CD4-positive, alpha-beta memory T cell (primary cell): ENCODE measurements at places on chromosomes 13 and 19.

DNA sequence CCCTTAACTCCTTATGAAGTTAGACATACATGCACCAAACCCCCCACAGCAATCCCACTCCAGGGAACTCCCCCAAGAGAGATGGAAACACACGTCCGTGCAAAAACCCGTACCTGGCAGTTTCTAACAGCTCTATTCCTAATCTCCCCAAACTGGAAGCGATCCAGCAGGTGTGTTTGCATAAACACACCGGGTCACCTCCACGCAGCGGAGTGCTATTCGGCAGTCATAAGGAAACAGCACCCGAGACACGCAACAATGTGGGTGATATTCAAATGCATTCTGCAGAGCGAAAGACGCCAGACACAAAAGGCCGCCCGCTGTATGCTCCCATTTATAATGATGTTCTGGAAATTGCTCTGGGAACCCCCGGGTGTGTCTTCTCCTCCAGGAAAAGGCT, 6.8 kb upstream of the ZNRF4 start:
- DNase-seq = no peak

DNA sequence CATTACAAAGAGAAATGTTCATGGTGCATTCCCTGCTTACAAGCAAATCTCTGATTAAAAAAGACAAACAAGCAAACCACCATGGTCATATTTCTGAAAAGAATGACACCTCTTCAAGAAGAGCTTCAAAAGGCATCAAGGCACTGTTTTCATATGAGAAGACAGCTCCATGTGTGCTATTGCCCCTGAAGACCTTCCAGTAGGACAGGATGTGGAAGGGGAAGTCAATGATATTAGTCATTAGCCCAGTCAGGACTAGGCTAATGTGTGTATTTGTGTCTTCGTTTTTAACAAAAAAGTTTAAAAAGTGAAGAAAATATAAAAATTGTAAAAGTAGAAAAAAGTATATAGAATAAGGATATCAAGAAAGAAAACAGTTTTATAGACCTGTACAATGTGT, 534.7 kb upstream of the ARGLU1 start:
- no peak for DNase-seq

DNA sequence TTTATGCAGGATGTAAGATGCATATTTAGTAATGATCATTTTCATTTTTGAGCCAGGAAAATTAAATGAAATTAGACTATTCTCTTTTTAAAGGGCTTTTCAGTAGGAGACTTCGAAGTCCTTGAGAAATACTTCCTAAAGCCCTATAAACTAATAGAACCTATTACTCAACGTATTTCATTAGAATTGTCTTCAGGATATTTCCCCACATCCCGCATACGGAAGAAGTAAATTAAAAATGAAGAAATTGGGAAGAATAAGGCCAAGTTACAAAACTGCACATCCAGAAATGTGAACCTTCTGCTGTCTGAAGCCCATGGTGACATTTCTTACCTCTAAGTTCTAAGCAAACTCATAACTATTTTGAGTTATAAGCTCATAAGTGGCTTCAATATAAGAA, 66.5 kb downstream of the RXFP2 start:
- no peak for DNase-seq

- no peak for DNase-seq
These were observed 427.9 kb downstream of the ZNF536 start for GRCh38 chr19:30799865-30800755.

- no peak for DNase-seq
These were observed 113.3 kb downstream of the RAB20 start for GRCh38 chr13:110448230-110448629.

DNA sequence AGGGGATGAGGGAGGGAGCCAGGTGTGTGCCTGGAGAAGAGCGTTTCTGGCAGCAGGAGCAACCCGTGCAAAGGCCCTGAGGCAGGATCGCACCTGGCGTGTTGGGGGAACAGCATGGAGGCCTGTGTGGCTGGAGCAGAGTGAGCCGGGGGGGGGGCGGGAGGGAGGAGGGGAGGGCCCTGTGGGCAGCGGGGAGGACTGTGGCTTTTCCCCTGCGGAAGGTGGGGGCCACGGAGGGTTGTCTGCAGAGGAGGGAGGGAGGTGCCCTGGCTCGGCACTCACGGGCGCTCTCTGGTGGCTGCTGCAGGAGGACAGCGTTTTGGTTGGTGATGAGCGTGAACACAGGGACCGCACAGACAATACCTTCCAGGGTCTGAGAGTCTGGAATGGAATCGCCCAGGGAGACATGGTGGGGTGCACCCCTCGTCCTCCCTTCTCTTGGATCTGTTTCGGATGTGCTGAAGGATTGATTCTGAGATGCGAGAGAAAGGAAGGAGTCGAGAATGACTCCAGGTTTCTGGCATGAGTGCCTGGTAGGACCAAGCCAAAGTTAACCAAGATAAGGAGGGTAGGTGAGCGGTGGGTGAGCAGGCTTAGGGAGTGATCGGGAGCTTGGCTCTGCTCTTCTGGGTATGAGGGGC, 6.5 kb downstream of the RAB11B start:
- peak; percentile 62 for DNase-seq

DNA sequence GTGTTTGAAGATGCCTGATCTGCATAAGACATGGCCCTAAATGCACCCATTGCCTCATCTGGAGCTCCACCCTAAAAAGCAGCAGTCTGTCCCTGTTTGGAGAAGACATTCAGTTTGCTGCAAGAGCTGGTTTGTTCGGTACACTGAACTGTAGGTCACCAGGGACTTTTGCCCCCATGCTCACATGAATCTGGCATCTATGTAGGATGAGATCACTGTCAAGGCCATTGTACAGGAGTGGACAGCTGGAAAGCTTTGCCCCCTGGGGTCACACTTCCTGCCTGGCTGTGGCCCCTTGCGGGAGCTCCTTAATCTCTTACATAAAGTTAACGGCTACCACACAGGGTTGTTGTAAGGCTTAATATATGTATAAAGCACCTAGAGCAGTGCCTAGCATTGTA, 73.0 kb downstream of the IPO5 start:
- DNase-seq = no peak

GRCh38 chr19:55172741-55173140, 6.3 kb upstream of the DNAAF3 start:
- DNase-seq = no peak

DNA sequence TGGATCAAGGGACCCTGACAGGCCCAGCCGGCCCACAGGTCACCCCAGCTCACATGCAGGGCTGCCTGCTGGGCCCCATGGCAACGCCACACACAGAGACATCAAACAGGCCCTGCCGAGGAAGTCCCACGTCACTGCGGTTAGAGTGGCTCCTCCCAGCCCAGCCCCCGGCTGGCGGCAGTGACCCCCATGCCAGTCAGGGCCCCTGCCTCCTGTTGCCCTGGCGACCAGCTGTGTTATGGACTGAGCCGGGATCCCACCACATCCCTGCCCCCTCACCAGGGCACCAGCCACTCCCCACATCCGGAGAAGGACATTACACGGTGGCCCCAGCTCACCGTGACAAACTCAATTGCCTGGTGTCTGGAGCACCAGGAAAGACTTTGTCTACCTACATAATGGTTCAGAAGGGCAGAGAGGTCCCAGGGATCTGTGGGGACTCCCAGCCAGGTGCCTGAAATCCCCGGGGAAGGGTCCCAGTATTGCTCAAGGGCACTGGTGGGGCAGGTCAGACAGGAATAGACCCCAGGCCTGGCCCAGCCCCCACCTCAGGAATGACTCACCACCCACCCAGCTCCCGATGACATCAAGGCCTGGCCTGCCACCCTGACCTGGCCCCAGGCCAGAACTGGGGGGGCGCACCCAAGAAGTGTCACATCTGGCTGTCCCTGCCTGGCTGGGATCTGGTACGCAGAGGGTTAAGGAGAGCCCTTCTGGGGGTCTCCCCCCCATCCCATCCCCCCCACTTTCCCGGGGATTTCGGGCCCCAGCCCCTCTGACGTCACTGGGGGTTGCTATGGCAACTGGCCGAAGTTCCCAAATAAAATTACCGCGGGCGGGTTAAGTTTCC, 30.2 kb upstream of the NANOS3 start:
- peak; percentile 99 for DNase-seq

- no peak for DNase-seq
These were observed 19.0 kb downstream of the CD177 start for GRCh38 chr19:43372462-43372861.

- DNase-seq = no peak
These were observed 988 bp downstream of the LRRC4B start for GRCh38 chr19:50567052-50567841.

- no peak for DNase-seq
These were observed 28.1 kb upstream of the GTF3A start for GRCh38 chr13:27396252-27396846.

DNA sequence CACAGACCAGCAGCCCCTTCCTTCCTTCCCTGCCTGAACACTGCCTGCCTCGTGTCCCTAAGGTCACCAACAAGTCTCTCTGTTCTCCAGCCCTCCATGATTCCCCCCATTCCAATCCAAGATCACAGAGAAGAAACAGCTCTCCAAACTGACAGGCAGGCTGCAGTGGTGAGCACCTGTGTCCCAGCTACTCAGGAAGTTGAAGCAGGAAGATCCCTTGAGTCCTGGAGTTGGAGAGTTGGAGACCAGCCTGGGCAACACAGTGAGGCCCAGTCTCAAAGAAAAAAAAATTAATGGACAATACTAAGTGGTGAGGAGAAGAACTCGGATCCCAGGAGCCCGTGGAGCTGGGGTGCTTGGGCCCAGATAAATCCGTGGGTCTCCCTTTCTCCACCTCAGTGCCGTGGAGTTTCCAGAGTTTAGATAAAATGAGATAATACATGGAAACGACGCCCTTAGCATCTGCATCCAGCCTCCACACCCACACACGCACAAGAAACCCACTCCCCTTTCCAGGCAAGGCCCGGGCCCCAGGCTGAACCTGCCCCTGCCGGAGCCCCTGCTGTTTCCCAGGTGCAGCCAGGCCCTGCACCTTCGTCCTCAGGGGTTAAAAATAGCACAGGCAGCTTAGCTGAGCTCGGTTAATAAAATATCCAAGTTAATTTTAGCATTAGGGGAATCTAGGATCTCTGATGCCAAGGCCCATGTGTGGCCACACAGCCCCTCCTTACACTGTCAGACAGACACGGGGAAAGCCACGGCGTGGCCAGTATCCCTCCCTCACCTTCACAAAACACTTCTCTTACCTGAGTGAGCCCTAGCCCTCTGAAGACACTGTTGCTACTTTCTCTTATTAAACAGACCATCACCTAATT, 4.7 kb downstream of the RASA3 start:
- DNase-seq = no peak

- DNase-seq = no peak
These were observed 501.3 kb downstream of the EFNB2 start for GRCh38 chr13:106034201-106034600.

DNA sequence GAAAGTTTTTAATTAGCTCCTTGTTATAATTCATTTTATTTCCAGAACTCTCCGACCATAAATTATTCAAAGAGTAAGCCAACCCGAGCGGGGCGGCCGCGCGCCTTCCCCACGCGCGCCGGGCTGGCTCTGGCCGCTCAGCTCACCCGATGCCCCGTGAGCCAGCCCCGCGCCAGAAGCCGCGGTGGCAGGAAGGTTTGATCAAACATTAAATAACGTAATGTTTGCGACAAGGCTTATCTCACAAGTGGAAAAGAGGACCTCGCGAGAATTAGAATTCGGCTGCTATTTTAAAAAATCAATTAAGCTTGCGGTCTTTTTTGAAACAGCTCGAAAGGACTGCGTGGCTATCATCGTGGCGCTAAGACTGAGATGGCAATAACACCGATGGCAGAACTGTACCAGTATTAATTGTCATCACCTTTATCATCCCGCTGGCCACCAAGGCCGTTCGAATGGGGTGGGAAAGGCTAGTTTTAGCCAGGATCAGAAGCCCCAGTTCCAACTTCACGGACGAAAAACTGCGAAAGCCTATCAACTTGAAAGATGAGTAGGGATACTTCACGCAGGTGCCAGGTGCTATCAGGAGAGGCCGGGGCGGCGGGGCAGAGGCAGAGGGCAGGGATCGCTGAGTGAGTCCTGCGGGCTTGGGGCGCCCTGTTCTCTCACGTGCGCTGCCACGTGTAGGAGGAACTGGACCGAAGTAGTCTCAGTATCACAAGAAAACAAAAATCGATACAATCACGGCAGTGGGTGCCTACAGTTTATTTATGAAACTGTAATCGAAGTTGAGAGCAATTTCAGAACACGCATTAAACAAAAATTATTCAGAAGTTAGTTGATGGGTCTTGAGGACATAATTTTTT, 6.4 kb downstream of the POU4F1 start:
- DNase-seq = no peak

DNA sequence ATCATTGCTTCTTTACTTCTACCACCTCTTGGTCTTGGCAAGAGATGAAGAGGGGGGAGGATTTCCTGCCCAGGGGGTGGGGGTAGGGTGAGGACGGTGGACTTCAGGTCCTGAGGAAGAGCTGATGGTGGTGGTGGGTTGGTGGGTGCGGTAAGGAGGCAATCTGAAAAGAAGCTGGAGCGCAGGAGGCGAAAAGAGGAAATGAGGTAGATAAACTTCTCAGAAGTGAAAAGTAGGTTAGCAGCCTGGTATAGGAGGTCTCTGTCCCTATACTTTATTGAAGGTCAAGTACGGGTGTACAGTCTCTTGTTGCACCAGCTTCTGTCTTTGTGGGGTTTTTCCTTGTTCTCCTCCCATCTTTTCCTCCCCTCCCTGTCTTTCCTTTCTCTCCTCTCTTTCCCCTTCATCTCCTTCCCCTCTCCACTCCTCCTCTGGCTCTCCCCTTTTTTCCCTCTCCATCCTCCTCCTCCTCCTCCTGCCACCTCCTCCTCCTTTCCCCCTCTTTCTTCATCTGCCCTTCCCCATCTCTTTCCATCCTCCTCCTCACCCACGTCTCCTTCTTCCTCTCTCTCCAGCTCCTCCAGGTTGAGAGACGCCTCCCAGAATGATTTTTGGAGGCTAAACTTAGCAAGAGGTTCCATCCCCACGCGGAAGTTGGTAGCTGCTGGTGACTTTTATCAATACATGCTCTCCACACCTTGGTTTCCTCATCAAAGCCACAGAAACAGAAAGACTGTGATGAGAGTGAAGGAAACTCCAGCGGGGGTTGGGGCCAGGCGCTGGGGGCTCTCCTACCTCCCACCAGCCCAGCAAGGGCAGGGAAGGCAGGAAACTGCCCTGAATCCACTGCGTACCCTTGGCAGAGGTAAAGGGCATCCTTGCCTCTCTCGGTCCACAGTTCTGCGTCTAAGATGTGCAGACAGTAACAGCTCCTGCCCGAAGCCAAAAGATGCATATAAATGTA, 15.3 kb downstream of the TNFSF14 start:
- DNase-seq = peak; percentile 61

GRCh38 chr13:109355166-109355565, 431.2 kb downstream of the IRS2 start:
- no peak for DNase-seq

- no peak for DNase-seq
These were observed 1124.9 kb downstream of the DIAPH3 start for GRCh38 chr13:59038824-59039223.
